ELR (cell line): ENCODE measurements at places on chromosomes 11 and 22.

DNA sequence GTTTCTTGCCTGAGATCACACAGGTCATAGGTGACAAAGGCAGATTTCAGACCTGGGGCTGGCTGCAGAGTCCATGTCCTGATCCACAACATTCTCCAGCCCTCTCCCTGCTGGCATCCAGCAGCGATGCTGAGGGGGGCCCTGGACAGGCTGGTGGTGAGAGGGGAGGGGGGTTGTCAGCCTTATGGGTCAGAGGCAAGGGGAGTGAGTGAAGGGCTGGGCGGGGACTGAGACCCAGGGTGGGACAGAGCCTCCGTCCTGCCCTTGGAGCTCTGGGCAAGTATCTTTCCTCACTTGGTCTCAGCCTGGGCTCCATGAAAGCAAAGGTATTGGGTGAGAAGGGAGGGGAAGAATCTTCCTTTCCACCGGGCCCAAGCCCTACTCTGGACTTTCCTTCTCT, 66.7 kb upstream of the RASD2 start:
- no peak for DNase-seq

DNA sequence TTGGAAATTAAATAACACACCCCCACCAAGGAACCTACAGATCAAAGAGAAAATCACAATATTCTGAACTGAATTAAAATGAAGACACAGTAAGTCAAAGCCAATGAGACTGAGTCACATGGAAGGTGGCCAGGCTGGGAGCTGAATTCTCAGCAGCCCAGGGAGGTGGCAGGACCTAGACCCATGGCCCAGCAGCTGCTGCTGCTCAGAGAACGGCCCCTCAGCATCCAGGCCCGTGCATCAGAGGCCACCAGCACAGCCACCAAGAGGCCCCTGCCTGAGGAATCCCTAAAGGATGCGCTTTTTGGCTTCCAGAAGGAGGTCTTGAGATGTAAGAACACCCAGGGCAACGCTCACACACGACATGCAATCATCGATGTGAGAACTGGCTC, 35.0 kb downstream of the TBX1 start:
- DNase-seq = no peak

GRCh38 chr11:103700622-103701021, 335.8 kb upstream of the DDI1 start:
- peak; percentile 51 for DNase-seq

DNA sequence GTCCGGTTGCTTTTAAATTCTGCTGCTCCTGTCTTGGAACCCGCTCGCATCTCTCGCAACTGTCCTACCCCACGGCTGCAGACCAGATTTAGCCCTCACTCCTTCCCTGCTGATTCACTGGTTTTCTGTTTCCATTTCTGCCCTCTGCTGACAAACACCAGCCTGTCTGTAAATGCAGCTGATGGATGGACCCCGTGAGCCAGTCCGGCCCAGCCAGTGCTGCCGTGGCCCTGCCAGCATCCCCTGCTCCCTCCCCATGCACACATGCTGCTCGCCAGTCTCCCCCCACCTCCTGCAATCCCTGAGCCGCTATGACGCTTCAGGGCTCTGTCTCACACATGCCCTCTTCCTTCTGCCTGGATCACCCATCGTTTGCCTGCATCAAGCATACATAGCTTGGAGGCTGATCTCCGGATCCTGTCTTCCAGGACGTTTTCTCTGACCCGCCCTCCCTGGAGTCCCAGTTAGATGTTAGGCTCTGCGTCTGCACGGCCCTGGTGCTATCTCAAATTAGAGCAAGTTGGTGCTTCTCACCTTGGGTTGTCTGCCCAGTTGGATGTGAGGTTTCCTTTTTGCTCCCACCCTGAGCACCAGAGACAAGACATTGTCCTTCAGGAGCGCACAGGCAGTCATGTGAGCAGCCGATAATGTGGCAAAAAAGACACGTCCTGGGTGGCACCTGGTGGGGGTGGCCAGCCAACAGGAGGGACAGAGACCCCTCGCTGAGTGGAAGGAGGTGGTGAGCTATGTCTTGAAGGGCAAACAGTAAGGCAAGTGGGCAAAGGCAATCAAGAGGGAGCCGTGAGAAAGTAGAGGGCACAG, 4.3 kb upstream of the ACR start:
- DNase-seq = peak; percentile 39

DNA sequence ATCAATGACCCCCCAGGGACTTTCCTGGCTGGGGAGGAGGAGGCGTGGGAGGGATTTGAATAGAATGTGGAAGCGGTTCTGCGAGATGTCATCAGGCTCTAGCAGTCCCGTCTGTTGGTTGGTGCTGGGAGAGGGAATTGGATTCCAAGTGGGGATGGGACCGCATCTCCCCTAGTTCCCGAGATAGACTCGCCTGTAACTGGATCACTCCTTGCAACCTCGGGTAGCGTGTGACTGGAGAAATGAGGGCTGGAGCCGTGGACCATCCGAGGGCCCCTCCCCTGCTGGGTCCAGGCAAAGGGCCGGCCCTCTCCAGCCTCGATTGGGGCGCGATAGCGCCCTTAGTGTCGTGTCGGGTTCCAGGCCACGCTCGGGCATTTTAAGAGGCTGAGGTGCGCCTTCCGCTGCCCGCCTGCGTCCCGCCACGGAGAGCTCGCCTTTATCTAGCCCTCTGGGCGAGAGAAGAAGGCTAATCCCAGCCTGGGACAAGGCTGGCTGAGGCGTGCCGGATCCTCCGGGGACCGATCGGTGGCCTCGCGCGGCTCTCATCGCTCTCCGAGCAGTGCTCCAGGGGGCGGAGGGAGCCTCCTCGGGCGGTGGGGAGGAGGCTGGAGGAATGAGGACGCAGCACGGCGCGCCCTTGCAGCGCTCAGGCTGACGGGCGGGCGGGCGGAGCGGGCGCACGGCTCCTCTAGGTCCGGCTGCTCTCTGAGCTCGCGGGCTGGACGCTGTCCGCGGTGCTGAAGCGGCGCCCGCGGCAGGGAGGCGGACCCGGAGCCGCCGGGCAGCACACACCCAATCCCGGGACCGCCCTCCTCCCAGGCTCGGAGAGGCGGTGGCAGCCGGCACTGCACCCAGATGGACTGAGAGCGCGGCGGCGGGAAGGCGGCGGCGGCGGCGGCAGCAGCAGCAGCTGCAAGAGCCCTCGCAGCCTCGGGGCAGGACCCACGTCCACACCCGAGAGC, 107.8 kb downstream of the OSBP2 start:
- peak; percentile 93 for DNase-seq
